Muscle of leg (tissue), 16 donors: ENCODE measurements at places on chromosomes 3 and 15. TPM values are rescaled to one million over a fixed set of nuclear protein-coding genes. Genes with fewer than 3 reads are reported as not detected.

DNA sequence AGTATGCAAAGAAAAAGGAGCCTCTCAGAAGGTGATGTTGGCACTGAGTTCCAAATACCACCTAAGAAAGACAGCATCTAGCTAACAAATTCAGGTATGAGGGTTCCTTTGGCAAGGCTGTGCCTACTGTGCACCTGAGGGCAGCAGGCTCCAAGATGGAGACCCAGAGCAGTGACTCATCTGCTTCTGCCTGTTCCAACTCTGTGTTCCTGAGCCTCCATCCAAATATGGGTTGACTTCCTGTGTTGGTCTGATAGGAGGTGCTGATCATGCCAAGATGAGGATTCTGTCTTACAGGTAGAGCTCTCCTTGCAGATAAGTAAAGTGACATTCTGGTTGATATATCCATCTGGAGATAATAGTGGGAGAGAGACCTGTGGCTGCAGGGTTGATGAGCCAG is 26.0 kb downstream of the SV2B start:
- no peak for DNase-seq

GRCh38 chr3:194757647-194758061 is 72.0 kb downstream of the FAM43A start:
- DNase-seq = peak; percentile 98

GRCh38 chr3:20319551-20319950 is 133.5 kb upstream of the SGO1 start:
- no peak for DNase-seq

DNA sequence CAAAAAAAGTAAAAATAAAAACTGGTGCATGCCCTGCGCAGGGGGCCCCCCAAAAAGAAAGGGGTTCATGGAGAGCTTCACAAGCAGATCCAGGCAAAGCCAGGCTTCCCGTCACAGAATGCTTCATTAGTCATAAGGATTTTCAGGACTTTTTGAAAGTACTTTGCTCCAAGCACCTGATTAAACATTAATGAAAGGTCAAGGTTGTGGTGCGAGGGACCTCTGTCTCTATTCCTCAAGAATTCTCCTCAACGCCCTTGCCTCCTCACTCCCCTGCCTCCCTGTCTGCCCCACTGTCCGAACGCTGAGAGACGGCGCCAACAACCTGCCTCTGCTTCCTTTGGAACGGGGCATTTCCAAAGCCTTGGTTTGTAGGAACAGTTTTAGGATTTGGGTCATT is 240.1 kb upstream of the IGF1R start:
- DNase-seq = no peak

Gene RPUSD2
- 11.0 TPM for total RNA-seq
